ENCODE measurements at places on chromosomes 1 and 21.

DNA sequence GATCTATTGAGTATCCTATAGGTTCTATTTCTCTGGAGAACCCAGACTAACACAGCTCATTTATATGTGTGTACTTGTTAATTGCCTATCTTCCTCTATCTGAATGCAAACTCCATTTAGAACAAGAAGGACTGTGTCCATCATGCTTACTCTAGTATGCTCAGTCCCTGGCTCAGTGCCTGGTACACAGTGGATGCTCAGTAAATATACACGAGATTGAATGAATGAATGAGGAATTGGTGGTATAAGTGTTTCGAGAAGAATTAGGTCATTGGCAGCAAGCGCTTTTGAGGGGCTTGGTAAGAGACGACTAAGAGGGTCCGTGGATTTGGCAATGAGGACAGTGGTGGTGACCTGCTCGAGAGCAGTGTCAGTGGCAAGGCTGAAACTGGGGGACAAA is 112.5 kb downstream of the CSMD2 start:
- no peak for DNase-seq

GRCh38 chr1:111621050-111621449 is 1.5 kb downstream of the RAP1A start:
- no peak for DNase-seq

- no peak for DNase-seq
These were observed 896.3 kb downstream of the TTLL7 start for GRCh38 chr1:83102630-83103071.

- no peak for DNase-seq
These were observed 29.2 kb upstream of the PGBD5 start for GRCh38 chr1:230455291-230455690.

- no peak for DNase-seq
These were observed 3.3 kb downstream of the PDZK1IP1 start for GRCh38 chr1:47186267-47187185.

DNA sequence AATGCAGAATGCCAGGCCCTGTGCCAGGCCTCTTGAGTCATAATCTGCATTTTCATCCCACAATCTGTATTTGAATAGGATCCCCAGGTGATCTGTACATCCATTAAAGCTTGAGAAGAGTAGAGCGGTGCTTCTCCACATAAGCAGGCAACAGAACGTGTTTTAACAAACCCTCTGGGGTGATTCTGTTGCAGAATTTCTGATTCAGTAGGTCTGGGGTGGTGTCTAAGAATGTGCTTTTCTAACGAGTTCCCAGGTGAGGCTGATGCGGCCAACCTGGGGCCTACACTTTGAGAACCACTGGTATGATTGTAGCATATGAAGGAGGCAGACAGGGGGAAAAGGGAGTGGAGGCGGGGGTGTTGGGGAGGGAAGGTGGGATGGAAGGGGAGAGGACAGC is 78.4 kb upstream of the POU3F1 start:
- DNase-seq = no peak

DNA sequence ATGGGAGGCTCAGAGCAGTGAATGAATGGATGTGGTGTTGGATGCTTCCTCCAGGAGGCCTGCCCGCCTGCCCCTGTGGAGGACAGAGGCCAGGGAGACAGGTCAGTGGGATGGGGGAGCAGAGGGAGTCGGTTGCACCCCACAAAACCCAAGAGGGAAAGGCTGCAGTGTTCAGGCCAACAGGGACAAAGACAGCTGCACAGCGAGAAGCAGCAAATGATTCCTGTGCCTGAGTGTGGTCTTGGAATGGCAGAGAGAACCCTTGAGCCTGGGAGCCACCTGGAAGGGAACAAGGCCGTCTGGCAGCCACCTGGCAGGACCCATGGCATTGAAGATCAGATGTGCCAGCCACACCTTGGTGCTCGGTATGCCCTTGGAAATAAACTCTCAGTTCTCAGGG is 8.1 kb downstream of the TFF3 start:
- DNase-seq = no peak

Data from CD8-positive, alpha-beta T cell (primary cell).